Esophagus (tissue), 2 donors: ENCODE measurements at places on chromosomes 3 and 15. TPM values are rescaled to one million over a fixed set of nuclear protein-coding genes. Genes with fewer than 3 reads are reported as not detected.

PAK6 gene
- 16.6 TPM for polyA plus RNA-seq

HERC2 gene
- 19.4 TPM for polyA plus RNA-seq

GRK7 gene
- polyA plus RNA-seq = 0.01 TPM

CIP2A gene
- polyA plus RNA-seq = 2.6 TPM

BDH1 gene
- polyA plus RNA-seq = 59.9 TPM

RHOV gene
- 138 TPM for polyA plus RNA-seq

RBM15B gene
- 16.2 TPM for polyA plus RNA-seq
